ENCODE measurements at places on chromosomes 1 and 21.

- peak; percentile 45 for DNase-seq
Measured at GRCh38 chr1:203593723-203594122, 32.9 kb upstream of the ATP2B4 start.

DNA sequence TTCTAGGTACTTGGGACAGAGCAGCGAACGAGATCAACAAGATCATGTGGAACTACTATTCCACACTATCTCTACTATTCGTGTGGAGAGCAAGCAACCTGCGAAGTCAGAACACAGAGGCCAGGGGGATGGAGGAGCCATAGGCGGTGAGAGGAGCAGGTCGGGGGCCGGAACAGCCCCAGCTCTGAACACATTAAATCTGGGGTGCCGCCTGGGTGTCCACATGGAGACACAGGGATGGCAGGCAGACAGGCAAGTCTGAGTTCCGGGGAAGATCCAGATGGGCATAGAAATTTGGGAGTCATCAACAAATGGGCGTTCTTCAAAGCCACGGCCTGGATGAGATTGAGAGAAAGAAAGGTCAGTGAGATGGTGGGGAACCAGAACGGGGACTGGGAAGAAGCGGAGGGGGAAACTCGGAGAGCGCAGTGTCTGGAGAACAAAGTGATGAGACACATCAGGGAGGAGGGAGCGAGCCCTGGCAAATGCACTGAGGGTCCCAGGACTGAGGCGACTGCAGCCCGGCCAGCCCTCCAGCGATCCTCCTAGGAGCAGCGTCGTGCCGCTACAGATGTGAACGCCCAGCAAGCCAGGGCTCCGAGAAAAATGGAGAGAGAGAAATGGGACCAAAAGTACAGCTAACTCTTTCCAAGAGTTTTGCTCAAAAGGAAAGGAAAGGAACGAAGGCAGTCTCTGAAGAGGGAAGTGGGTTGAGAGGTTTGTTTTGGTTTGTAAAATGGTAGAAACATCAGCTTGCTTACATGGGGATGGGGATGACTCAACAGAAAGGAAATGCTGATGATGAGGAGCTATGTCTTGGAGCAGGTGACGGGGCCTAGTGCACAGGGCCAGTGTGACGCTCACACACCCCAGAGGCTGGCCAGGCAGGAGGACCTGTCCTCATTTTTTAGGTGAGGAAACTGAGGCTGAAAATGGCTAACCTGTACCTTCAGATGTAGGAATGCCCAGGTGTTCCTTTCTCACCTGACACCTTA is 84.5 kb downstream of the GLIS1 start:
- no peak for DNase-seq

DNA sequence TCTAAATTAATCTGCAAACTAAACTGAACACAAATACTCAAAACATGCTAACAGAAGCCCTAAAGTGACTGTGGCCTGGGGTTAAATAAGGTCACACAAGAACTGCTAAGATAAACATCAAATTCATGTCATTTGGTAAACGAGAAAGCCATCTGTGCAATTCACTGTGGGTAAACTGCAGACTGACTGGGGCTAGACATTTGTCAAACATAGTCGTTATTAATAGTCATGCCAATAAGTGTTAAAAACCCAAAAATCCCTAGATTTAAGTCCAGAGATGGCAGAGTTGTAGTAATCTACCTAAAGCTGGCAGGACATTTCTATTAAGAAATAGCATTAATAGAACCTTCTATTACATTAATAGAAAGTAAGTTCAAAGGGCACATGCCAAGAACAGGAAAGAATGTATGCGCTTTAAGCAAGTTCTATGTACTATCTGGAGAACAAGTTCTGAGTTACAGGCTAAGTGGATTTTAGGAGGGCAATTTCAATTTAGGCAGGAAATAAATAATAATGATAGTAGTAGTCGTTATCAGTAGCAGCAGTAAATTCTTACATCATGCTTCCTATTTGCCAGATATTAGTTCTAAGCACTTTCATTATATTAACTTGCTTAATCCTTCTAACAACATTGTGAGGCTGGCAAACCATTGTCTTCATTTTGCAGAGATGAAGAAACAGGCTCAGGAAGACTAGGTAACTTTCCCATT is 8.6 kb downstream of the EDEM3 start:
- no peak for DNase-seq

GRCh38 chr1:191085121-191085520 is 607.5 kb upstream of the BRINP3 start:
- no peak for DNase-seq

DNA sequence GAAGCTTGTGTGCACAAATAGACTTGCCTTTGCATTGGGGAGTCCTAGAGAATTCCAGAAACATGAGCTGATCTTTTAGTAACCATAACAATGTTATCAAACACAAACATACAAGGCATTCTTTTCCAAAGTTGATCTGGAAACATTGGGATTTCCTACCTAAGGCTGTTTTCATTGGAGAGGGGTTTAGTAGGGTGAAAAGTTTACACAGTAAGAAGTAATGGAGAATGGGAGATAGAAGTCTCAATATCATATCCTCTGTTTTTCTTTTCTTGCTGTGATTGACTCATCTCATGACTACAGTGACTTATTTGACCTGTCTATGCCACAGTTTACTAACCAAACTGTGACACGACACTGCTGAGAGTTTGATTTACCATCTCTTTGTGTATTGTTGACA is 65.6 kb upstream of the PLA2G4A start:
- DNase-seq = no peak

DNA sequence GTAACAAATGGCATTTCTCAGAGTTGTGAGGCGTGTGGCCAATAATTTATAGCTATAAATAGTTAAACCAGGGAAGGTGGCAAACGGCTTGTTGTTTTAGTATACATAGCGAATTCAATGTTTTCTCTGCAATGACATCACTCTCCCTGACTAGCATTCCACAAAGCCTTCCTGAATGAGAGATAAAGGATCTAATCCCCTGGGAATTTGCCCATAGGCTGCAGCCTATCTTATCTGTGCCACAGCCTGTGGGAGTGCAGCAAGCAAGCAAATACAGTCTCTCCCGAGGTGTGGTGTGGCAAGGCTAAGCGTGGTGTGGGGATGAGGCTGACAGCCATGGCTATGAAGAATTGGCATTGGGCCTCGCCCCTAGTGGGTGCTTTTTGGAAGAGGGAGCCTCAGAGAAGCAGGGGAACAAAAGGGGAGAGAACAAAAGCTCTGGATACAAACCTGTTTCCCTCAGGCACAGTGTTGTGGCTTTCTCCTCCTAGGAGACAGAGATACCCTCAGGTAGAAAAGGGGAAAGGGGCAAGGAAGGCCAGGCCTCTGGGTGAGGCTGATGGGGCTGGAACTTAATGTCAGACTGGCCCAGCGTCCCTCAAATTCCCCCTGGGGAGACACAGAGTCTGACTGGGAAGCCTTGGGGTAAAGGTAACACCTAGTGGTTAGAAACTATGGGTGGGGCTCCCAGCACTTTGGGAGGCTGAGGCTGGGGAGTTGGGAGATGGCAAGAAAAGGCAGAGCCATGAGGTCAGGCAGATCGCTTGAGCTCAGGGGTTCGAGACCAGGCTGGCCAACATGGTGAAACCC is 8.9 kb downstream of the TAGLN2 start:
- DNase-seq = no peak

DNA sequence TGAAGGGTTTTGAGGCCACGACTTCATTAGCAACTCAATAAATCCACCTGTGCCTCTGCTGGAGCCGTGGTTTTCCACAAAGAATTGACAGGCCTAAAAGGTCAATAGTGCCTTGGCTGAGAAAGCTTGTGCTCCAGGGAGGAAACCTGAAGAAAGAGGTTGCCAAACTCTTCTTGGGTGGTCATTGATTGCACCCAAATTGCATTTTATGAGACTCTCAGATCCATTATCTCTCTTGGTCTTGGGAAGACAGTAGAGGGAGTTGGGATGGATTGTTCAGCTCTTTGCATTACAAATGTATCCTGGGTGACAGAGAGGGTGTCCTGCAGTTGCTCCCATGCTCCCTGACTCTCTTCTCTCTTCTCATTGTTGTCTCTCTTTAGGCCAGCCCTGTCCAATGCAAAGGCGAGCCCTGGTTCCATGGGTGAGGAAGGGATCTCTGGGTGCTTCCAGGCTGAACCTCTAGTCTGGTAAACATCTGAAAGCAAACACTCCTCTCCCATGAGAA is 46.1 kb upstream of the HTR1D start:
- DNase-seq = no peak

DNA sequence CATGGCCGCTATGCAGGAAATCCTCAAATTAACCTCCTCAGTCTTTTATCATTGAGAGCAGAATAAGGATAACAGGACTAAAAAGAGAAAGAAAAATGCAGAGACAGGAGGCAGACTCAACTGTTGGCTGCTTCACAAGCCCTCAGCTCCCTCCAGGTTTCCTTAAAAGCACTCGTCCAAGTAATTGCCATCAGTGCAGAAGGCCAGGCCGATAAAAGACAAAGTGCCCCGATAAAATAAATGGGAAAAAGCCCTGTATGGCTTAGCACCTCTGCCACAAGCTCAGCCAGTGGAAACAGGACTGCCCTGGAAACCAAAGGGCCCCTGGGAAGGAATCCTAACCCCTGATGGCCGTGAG is 8.1 kb downstream of the S100A6 start:
- DNase-seq = no peak

DNA sequence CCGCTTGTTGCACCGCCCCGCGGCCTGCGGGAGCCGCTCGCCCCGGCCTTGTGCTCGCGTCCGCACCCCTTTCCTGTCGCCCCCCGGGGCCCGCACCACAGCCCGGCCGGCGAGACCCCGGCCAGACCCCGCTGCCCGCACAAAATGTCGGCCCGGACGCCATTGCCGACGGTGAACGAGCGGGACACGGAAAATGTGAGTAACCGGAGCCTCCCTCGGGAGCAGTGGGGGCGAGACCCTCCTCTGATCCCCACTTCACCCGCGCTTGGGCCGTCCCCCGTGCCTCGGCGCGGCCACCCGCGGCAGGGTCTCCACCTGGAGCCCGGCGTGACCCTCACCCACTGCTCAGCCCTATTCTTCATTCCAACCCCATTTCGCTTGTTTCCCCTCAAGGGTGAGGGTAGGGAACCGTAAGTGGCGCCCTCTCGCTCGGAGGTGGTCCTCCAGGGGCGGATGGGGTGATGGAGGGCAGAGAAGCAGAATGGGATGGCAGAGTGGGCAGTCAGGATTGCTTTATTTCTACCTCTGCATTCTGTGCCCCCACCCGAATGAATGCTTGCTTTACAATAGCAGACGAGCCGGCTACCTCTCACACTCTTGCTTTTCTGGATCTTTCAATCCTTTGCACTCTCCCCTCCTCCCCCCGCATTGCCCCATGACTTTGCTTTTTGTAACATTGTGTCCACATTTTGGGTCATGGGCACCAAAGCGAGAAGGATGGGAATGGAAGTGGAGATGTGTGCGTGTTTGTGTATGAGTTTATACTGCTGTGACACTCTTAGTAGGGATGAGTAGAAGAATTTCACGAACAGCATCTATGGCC is 954 bp downstream of the MARK1 start:
- no peak for DNase-seq

GRCh38 chr1:226086776-226087175 is 24.3 kb downstream of the H3-3A start:
- no peak for DNase-seq

GRCh38 chr1:99305626-99306025 is 41.3 kb downstream of the PLPPR4 start:
- DNase-seq = no peak

GRCh38 chr21:38315122-38315521 is 58.3 kb downstream of the KCNJ15 start:
- no peak for DNase-seq

DNA sequence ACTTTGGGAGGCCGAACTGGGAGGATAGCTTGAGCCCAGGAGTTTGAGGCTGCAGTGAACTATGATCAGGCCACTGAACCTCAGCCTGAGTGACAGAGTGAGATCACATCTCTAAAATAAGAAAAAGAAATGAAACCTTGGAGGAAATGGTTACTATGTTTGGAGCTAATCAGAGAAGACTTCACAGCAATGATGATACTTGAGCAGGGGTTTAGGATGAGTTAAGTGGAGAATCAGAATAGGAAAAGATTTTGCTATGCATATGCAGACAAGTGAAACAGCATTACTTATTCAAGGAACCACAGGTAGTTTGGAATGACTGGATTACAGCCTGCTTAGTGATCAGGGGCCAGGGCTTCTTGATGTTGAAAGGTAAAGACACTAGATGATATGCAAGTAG is 1.3 kb upstream of the CD5L start:
- no peak for DNase-seq

DNA sequence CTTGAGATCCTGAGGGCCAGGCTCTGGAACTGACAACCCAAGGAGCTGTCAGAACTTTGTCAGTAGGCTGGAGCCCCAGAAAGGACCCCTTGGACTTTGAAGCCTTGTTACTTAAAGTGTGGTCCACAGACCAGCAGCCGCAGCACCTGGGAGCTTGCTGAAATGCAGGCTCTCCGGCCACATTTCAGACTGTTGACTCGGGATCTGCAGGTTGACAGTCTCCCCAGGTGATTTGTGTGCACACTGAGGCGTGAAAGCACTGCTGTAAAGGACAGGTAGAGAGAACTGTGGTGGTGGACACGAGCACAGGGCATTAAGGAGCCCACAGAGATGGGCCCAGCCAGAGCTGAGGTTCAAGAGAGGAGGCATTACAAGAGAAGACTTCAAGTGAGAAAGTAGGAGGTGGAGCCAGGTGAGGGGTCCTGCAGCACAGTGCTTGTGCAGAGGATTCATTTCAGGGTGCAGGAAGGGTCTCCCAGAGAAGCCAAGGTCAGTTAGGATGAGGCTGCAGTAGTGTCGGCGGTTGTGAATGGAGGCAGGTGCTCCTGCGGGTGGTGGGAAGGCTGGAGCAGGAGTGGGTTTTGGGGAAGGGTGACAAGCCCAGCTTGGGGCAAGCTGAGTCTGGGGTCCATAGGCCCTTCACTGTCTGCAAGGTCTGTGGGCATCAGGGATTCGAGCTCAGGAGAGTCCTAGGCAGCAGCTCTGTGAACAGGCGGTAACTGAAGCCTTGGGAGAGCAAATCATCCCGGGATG is 4.6 kb downstream of the HYI start:
- DNase-seq = no peak

DNA sequence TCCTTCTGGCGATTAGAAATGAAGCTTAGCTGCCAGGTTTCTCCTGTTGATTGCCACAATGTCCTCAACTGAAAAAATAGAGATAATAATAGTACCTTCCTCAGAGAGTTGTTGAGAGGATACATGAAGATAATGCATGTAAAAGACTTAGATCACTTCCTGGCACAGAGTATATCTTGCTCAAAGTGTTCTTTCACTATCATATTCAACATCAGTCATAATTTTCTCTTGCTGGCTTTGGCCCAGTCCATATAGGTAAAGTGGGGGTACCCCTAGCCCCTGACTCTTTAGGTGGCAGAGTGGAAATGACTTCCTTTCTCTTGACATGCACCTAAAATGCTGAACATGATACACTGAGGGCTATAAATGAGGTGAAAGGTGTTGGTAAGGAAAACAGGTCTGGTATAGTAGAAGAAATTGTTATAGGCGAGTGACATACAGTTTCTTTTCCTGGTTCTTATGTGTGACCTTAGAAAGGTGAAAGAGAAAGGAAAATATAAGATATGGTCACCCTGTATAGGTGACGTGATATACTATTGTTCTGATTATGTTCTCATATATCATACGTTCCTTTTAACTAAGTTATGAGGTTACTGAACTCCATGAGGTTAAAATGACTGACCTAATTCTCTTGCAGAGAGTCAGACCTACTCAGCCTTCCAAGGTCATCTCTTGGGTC is 209.9 kb upstream of the DEPDC1 start:
- DNase-seq = no peak

- no peak for DNase-seq
Measured at GRCh38 chr1:17207046-17207445, 2.1 kb downstream of the PADI1 start.
